Posterior vena cava (tissue), 2 donors: ENCODE measurements at places on chromosomes 6 and 20.

- DNase-seq = no peak
Measured at GRCh38 chr6:46220352-46221221, 49.8 kb upstream of the ENPP5 start.

GRCh38 chr6:138499303-138500018 is at the start of gene NHSL1:
Gene NHSL1, minus strand, starts transcription at chr6:138499494. Its CDS starts 204 bp downstream, at chr6:138499290.
- no peak for DNase-seq

DNA sequence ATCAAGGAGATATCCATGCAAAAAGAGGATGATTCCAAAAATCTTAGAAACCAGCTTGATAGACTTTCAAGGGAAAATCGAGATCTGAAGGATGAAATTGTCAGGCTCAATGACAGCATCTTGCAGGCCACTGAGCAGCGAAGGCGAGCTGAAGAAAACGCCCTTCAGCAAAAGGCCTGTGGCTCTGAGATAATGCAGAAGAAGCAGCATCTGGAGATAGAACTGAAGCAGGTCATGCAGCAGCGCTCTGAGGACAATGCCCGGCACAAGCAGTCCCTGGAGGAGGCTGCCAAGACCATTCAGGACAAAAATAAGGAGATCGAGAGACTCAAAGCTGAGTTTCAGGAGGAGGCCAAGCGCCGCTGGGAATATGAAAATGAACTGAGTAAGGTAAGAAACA is 10.1 kb upstream of the SNRNP48 start:
- no peak for DNase-seq

- no peak for DNase-seq
Measured at GRCh38 chr6:143538374-143538773, 26.9 kb upstream of the FUCA2 start.

DNA sequence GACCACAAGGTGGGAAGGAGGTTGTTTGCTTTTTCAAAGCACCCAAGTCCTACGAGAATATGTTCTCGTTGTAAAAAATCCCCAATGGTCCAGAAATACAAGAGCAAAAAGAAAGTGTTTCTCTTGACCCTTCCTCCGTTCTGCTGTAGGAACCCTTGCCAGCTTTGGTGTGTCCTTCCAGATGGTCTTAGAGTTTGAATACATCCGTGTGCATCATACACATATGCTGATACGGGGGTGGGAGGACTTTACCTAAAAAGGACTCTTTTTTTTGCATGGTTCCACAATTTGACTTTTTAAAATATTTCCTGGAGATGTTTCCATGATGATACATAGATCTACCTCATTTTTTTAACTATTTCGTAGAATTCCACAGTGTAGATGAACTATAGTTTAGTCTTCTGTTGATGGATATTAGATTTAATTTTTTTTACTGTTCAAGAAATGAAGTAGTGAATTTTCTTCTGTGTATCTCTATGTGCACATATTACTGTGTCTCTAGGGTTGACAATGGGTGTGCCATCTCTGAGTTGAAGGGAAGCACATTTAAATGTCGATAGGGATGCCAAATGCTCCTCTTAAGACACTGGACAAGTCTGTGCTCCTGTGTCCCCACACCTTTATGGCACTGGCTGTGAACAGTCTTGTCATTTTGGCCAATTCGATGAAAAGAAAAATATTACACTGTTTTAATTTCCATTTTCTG is 182.1 kb upstream of the SNX9 start:
- no peak for DNase-seq

GRCh38 chr20:58145506-58146080 is 82.9 kb downstream of the ANKRD60 start:
- DNase-seq = no peak

DNA sequence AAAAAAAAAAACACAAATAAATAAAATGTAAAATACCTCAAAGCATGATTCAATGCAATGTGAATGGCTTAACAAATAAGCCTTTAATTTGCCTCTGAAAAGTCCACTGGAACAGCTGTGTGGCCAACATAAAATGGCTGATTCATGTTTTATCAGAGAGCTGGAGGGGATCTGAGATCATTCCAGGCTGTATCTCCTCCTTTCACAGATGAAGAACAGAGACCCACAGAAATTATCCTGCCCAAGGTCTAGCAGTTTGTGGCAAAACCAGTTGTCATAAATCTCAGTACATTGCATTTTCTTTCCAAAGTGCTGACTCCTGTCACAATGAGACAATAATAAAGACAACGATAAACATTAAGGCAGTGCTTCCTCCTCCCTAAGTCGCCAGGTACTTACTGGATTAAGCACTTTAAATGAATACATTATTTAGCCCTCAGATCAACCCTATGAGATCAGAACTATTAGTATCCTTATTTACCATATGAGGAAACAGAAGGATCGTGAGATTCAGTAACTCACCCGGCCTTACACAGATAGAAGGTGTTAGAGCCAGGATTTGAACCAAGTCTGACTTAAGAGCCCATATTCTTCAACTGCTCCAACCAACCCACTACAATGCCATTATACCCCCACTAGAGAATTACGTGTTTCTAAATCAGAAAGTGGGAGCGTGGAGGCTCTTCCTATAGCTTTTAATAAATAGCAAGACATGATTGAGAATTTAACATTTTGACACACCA is 118.3 kb downstream of the KIF13A start:
- DNase-seq = no peak

DNA sequence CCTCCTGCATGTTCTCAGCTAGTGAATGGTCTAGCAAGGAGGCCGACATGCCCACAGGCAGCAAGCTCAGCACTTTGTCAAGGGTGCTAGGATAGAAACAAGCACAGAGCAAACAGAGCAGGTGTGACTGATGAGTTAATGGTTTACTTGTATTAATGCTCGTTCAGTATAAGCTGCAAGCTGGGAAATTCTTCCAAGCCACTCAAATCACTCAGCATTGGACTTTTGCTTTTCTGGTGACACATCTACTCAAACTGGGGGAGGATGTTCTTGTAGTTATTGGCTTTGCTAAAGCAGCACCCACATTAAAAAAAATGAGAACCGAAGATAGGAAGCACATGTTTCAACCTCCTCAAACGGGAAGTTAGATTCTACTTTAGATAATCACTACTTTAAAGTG is 43.1 kb upstream of the NEDD9 start:
- DNase-seq = no peak

DNA sequence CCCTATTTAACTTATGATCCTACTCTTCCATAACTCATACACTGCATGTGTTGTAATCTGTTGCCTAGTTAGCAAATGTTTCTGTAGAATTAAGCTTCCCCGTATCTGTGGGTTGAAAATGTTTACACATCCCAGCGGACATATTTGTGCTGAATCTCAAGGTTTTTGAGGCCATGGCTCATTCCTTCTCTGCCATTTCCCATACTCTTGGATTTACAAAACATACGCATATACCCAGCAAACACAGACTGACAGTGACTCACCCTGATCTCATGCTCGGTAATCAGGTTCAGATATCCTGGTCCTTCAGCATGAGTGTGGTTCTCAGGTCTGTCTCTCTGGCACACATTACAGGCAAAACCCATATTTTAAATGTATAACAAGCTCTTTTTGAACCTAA is 58.7 kb downstream of the AGPAT4 start:
- no peak for DNase-seq
